CD4-positive, alpha-beta T cell treated with Interleukin-6 at 100 ng/mL for 8 hours (primary cell): ENCODE measurements at places on chromosomes 11 and 22.
A peak's percentile ranks its signal among the peaks of the same experiment; 100 is the strongest.

DNA sequence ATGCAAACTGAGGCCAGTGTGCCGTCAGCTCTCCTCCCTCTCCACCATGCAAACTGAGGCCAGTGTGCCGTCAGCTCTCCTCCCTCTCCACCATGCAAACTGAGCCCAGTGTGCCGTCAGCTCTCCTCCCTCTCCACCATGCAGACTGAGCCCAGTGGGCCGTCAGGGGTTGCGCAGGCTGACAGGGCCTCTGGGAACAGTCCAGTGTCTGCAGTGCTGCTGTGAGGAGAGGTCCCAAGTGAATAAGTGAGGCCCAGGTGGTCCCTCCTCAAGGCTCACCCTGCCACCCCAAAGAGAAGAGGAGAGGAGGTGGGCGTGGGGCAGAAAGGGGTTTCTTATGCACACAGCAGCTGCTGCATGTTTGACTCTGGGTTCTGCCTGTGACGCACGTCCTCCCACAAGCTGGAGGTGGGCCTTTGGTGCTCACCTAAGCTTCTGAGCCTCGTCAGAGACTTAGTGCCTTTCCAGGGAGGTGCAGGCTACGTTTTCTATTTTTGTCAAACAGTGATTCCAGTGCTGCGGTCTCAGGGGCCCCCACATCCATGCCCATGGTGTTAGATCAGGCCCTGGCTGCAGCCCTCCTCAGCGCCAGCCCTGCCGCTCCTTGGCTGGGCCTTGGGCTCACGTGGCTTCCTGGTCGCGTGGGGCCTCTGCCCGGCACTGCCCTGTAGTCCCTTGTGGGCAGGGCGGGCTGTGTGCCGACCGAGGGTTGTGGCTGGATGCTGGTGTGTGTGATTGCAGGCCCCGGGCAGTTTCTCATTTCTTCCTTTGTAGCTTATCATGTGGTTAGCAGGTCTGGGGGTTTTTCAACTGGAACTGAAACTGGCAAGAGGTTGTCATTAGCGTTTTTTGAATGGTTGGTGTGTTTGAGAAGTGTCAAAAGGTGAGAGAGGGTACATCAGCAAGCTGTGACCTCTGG lies 7.1 kb downstream of the TPCN2 start:
- no peak for DNase-seq

GRCh38 chr22:48826546-48826945 lies 1001.1 kb downstream of the BRD1 start:
- no peak for DNase-seq

DNA sequence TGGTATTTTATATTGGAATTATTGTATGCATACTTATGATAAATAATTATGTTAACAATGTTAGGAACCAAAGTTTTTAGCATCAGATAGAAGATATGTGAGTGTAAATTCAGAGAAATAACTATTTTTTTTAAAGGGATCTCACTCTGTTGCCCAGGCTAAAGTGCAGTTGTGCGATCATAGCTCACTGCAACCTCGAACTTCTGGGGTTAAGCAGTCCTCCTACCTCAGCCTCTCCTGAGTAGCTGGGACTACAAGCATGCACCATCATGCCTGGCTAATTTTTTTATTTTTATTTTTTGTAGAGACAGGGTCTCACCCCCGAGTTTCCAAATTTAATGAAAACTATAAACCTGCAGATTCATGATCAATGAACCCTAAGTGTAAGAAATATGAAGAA lies 33.6 kb upstream of the RCE1 start:
- DNase-seq, result no peak

DNA sequence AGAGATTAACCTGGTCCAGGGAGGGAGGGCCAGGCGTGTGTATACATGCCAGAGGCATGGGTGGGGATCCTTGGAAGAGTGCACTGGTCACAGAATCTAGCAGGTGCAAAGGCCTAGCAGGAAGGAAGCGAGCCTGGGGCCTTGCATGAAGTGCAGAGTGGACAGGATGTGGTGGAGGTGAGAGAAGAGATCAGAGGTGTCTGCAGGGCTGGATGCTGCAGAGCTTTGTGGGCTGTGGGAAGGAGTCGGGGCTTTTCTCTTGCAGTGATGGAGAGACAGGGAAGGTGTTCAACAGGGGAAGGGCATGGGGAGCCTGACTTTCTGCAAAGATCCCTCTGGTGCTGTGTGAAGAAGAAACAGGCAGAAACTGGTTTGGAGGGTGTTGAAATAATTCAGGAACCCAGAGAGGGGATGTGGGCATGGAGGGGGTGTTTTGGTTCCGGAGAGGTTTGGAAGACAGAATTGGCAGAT lies 2.5 kb upstream of the TPST2 start:
- DNase-seq, result peak; percentile 57

GRCh38 chr22:20578192-20578591 lies 70.8 kb downstream of the MED15 start:
- DNase-seq, result no peak

DNA sequence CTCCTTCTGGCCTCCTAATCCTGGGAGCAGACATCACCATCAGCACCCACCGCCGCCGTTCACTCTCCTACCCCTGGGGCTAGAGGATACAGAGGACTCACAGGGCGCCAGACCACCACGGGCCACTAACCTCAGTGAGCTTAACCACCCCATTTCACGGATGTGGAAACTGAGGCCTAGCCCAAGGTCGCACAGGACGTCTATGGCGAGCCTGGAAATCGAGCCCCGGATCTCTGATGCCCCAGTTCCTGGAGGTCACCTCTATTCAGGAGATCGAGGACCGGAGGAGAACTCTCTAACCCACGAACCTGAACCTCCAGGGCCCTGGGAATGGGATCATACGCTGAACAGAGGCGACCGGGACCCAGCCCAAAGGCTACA lies 349 bp downstream of the TIMM10 start:
- DNase-seq, result no peak

- DNase-seq, result no peak
Observed at GRCh38 chr11:124738713-124739478, 846 bp upstream of the NRGN start.

DNA sequence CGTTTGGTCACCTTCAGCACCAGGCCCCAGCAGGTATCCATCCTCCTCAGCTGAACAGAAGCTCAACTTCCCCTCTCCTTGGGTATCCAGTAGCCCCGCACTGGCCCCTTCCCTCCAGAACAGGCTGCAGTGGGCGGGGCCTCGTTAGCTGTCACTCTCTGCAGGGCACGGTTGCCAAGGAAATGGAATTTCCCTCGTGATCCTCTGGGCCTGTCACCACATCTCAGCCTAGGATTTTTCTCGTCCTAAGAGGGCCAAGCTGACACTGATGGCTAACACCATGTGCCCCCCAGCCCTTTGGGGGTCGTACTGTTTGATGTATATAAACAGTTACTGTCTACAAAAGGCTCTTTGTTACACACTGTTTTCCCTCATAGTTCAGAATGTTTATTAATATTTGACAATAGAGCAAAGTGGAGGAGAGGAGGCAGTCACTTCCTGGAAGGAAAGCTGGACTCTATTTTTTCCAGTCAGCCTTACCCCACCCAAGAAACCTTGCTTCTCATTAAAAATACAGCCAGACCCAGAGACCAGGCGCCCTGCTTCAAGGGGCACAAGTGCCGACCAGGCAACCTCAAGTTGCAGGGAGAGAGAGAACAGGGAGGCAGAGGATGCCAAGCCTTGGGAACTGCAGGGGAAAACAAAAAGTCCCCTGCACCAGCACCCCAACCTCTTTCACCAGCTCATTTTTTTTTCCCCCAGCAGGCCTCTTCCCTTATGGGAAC lies 44.5 kb downstream of the FEZ1 start:
- no peak for DNase-seq

- no peak for DNase-seq
Observed at GRCh38 chr11:120597250-120598215, 86.0 kb downstream of the GRIK4 start.

- DNase-seq, result no peak
Observed at GRCh38 chr22:42939451-42939881, 75.5 kb downstream of the PACSIN2 start.

- no peak for DNase-seq
Observed at GRCh38 chr22:24905909-24906308, 40.6 kb downstream of the LHFPL7 start.

GRCh38 chr22:27783436-27784119 lies 18.0 kb downstream of the MN1 start:
- no peak for DNase-seq

DNA sequence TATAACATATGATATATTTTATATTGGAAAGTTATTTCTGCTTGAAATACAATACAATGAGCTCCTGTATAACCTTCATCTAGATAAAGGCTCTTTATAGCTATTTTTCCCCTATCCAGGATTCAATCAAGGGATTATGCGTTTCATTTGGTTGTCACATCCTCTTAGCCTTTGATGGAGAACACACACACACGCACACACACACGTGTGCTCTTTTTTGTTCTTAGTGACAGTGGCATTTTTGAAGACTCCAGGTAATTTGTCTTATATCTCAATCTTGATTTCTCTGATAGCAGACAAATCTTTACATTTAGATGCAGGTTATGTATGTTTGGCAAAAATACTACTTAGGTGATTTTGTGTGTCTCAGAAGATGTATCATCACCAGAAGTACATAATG lies 144.2 kb upstream of the CEP126 start:
- DNase-seq, result no peak

- DNase-seq, result peak; percentile 46
Observed at GRCh38 chr22:44182588-44183286, 2.0 kb downstream of the PARVG start.

GRCh38 chr11:85825616-85826015 lies 14.7 kb upstream of the SYTL2 start:
- no peak for DNase-seq

DNA sequence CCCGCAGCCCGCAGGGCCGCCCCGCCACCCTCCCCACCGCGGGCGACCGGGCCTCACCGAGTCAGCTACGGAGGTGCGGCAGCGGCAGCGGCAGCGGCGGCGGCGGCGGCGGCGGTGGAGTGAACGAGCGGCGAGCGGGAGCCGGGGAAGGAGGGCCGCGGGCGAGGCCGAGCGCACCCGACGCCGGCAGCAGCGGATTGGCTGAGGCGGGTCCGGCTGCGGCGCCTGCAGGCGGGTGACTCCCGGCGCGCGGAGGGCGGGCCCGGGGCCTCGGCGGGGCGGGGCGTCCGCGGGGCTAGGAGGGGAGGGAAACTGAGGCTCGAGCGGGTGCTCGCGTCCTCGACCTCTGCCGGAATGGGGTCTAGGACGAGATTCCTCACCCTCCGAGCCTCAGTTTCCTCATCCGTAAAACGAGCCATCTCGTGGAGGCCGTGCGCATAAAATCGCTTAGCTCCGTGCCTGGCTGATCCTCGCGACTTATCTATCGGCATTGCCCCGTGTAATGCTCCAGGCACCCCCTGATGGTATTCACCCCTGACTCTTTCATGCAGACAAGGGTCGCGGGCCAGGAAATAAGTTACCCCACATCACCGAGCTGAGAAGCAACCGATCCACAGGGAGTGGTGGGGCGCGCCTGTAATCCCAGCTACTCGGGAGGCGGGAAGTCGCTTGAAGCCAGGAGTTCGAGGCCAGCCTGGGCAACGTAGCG lies at the start of gene CPT1A:
TSS of gene CPT1A (minus strand) at position 199 of the 709 bp plus-strand sequence. CDS start 26,442 bp downstream, outside the sequence.
- DNase-seq, result peak; percentile 64
